ENCODE measurements at places on chromosomes 13 and 19.

GRCh38 chr13:80224468-80224867, 116.5 kb downstream of the SPRY2 start:
- no peak for DNase-seq

DNA sequence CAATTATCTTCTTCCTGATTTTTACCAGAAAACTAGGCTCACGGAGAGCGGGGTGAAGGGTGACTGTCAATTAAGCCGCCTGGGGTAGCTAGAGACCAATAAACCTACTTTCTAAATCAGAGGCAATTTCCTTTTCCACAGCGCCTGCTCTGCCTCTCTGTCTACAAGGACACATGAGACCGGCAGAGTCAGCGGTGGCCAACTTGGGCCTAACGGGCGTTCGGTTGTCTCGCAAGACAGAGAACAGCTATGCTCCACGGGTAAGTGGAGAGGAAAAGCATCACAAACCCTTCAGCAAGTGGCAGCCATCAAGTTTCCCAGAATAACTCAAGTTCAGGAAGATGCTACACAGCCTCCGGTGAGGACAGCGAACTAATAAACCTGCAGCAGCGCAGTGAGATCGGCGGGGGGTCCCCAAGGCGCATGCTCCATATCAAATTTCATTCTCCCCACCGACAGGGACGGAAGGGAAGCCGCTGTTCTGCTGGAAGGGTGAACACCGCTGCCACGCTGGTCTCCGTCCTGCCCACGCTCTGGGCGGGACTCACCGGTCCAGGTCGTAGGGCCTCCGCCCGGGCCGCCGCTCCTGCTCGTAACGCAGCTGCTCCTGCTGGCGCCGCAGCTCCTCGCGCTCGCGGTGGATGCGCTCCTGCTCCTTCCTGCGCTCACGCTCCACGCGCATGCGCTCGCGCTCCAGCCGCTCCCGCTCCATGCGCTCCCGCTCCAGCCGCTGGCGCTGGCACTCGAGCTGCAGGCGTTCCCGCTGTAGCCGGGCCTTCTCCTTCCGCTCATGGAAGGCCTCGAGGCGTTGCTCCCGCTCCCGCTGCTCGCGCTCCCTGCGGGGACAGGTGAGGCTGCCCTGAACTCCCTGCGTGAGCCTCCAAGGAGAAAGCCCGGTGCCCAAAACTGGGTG, 25.8 kb upstream of the TINCR start:
- DNase-seq, result no peak

DNA sequence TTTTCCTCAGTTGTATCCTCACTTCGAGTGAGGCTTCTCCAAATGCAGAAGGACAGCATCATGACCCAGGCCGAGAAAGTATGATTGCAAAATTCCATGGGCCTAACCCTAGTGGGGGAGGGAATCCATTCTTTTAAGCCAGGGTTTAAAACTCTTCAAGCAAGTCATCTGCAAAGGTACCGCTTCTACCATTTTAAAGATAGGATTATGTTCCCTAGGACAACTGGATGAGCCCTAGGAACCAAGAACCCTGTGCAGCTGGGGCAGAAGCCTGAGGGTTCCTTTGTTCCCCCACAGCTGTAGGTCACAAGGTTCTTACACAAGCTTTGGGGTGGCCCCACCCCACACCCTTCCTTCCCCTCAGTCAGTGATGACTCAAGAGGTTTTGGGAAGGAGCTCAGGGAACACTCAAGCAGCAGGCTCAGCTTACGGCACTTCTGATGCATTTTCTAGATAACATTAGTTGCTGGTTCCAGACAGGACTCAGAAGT, 13.5 kb downstream of the ARL11 start:
- DNase-seq, result no peak

DNA sequence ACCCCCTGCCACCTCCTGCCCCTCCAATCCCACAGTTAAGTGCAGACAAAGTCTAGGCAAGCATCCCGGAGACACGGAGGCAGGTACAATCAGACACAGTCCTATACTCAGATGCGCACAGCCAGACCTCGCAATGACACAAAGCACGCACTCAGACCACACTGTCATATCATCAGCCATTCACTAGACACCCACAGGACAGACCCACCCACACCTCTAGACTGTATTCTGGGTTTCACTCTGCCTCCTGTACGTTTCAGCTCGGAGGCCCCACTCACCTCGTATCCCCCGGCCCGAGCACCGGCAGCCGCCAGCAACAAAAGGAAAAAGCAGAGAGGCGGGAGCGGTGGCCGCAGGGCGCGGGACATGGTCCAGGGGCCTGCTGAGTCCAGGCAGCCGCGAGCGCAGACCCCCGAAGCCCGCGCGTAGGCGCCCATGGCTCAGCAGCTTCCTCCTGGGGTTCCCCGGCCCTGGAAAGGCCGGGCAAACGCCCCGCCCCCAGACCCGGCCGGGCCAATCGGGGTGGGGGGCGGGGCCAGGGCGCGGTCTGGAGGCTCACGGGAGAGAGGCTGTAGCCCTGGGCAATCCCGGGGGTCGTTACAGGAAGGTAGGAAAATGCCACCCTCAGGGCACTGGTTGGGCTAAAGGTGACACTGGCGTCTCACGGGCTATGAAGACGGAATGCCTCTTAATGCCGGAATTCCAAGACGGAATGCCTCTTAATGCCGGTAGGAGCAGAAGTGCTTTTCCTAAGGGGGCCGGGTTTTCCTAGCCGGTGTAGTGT, at the start of the genes MAN2B1 and WDR83:
Gene MAN2B1, minus strand, starts transcription at position 478 of the 784 bp plus-strand sequence. Its CDS starts 41 bp downstream, at position 437.
Gene WDR83, plus strand, starts transcription at position 543 of the 784 bp plus-strand sequence. CDS start 2,984 bp downstream, outside the sequence.
- DNase-seq, result peak; percentile 74

DNA sequence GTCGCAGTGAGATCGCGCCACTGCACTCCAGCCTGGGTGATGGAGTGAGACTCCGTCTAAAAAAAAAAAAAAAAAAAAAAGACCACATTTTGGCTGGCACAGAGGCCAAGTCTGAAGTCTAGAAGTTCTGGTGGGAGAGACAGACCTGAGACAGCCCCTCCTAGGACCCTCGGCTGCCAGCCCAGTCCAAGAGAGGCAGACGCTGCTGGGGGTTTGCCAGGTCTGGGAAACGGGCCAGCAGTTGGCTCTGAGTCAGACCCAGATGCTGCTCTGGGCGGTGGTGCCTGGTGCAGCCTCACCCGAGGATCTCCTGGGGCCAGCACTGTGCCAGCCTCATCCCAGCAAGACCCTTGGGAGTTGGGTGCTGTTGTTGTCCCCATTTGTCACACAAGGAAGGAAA, 5.8 kb downstream of the FCHO1 start:
- no peak for DNase-seq

- no peak for DNase-seq
Measured at GRCh38 chr13:108313382-108313781, 43.9 kb downstream of the TNFSF13B start.

- peak; percentile 94 for DNase-seq
Measured at GRCh38 chr19:4278419-4279266, at the start of gene SHD. TSS of gene SHD (plus strand) at chr19:4279266. CDS start at chr19:4280064, 798 bp downstream.

GRCh38 chr19:10339380-10339960, at the start of gene ICAM3:
TSS of gene ICAM3 (minus strand) at chr19:10339624. CDS start at chr19:10339614, 10 bp downstream.
- no peak for DNase-seq

DNA sequence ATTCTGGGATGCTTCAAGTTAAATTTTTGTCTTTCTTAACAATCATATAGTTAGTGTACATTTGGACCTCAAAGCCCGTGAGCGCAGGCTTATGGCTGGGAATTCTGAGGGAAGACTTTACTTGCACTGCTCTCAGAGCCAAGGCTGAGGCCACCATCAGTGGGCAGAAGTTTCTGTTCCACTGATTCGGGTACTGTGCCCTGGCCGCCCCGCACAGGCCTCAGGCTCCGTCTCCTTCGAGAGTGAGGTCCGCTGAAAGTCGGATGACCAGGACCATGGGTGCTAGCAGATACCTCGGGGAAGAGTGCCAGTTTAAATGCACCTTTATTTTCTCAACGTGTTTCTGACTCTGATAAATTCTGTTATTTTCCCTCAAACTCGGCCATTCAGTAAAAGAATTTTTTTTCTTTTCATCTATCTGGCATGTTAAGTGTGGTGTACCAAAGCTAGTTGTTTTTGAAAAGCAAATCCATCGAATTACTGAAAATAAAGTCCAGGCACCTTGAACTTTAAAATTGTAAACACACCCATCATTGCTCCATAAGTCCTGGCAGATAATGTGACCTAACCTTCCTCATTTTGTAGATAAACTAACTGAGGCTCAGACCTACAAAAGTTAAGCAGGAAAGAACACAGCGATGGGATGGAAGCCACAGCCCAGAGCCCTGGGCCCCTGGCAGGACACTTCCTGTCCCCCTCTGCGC, 126.7 kb downstream of the SOX1 start:
- DNase-seq, result no peak

- DNase-seq, result no peak
Measured at GRCh38 chr13:44694842-44695241, 118.7 kb upstream of the TSC22D1 start.

- no peak for DNase-seq
Measured at GRCh38 chr13:37339386-37339735, 233.9 kb upstream of the CSNK1A1L start.

DNA sequence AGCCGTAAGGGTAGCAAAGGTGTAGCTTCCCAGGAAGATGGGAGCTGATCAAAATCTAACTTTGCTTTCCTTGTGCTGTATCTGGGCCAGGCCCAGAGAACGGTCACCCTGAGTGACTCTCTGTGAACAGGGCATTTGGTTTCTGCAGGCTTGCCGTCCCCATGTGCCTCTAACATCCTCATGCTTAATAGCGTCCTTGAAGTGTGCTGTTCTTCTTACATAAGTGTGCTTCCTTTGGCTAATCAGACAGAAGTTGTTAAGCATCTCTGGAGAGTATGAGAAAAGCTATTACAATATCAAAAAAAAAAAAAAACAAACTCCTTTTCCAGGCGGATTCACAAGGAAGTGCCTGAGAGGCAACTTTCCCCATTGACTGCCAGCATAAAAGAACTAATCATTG, 503.7 kb downstream of the DIAPH3 start:
- no peak for DNase-seq

GRCh38 chr13:79530270-79530669, 49.3 kb downstream of the NDFIP2 start:
- no peak for DNase-seq

DNA sequence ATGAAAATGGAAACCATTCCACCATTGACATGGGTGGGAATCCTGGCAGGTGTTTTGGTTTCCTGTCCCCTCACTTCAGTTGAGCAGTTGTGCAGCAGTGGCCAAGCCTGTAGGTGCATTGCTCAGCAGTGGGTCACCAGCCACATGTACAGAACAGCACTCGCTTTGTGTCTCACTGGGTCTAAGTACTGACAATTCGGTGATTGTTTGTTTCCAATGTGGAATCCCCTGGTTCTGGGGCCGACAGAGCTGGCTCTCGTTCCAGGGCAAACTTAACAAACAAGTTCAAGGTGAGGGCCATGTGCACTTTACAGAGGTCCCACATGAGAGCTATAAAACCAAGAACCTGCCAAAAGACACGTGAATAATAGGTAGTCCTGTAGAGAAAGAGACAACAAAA, 54.1 kb upstream of the SPATA13 start:
- no peak for DNase-seq

DNA sequence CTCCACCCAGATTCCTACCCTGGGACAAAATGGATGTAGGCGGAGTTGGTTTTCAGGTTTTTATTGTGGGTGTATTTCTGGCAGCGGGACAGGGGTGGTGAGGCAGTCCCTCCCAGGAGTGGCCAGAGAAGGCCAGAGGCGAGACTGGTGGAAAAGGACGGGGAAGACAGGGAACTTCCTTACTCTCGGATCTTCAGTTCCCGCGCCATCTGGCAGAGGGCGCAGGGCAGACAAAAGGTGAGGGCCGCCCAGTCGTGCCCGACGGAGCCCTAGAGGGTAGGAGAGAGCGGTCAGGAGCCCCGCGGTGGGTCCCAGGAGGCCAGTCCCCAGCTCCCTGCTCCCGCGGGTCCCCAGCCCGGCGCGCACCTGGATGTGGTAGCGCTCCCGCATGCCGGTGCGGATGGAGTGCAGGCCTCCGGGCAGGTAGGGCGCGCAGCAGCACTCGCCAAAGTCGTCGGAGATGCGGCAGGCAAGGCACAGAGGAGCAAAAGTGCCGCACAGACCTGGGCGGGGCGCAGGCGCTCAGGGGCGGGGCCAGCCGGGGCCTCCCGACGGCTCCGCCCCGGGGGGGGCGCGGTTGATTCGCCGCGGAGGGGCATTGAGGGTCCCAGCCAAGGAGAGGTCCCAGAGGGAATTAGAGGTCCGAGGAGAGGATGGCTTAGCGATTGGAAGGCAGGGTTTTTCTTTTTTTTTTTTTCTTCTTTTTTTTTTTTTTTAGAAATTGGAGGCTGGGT, 3.0 kb downstream of the CNFN start:
- DNase-seq, result peak; percentile 85

DNA sequence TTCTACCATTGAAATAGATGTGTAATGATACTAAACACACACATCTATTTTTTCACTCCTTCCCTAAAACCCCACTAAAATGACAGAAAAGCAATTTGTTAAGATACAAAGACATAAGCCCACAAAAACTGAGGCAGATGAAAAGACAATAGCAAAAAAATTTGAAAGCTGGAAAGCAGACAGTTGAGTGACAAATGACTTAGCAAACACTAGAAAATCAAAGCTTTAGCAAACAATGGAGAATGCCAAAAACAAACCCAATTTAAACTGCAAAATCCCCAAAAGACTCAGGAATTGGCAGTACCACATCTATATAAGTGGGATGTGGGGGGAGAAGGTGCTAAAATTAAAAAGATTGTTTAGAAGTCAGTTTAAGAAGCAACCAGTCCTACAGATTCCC, 9.5 kb downstream of the TSC22D1 start:
- no peak for DNase-seq

DNA sequence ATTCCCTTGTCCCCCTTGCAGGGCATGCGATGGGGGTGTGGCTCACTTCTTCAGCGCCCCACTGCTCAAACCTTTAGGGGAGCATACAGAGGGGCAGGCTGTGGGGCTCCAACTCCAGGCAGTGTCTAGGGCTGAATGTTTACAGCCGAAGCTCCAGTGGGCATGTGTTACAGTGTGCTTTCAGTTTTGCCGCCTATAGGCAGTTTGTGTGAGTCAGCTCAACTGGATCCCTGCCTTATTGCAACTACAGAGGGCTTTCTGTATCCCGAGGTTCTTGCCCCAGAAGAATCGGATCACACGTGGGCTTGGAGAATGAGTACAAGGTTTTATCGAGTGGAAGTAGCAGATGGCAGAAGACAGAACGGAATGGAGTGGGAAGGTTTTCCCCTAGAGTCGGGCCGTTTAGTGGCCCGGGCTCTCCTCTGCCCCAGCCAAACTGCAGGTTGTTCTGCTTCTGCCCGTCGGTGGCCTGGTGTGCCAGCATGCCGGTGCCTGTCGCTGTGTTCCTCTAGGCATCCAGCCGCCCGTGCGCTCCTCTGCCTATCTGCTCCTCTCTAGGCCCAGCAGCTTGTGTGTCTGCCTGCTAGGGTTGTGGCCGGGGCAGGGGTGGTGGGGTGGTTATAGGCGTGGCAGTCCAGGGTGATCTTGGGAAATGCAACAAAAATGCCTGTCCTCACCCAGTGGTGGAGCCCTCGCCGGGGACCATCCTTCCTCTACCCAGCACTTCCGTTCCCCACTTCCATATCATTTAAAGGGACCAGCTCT, 435.9 kb upstream of the SGCG start:
- no peak for DNase-seq

- DNase-seq, result no peak
Measured at GRCh38 chr13:74203576-74203975, 69.4 kb upstream of the KLF12 start.

GRCh38 chr13:33727297-33728083, 90.5 kb upstream of the RFC3 start:
- DNase-seq, result no peak
